Transverse colon (tissue), 4 donors: ENCODE measurements at places on chromosomes 6 and 20. TPM values are rescaled to one million over a fixed set of nuclear protein-coding genes. Genes with fewer than 3 reads are reported as not detected.

HMGCLL1 gene
- not detected for total RNA-seq

TPBG gene
- total RNA-seq: 13.4 TPM

- DNase-seq: peak; percentile 53
These were observed 68.4 kb downstream of the RSPO3 start for GRCh38 chr6:127186889-127187288.

DNA sequence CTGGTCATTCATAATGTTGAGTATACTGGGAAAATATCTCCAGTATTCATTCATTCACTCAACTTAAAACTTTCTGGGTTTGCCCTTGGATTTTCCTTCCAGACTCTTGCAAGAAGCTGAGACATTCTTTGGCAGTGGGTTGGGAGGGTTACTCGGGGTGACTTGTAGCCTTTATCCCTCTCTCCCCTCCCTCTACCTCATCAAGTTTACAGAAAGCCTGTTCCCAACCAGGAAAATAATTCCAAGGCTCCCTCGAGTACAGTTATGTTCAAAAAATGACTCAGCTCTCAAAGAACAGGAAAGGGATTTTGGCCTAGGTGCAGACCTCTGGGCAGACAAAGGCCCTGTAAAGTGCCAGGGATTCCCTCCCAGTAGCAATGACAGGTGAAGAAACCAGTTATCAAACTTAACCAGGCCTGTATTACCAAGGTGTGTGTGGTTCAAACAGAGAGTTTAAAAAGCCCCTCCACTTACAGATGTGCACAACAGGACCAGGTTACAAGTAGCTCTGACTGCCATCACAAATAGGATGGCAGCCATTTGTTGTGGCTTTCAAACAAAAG is 22.2 kb downstream of the FKBP1A start:
- DNase-seq: no peak

- DNase-seq: no peak
These were observed 20.4 kb upstream of the BPIFB1 start for GRCh38 chr20:33262658-33263065.
